Globus pallidus (tissue), 1 donor: ENCODE measurements at places on chromosomes 4 and X.

GRCh38 chr4:40923316-40924095 is 173.8 kb downstream of the NSUN7 start:
- DNase-seq = peak; percentile 86

DNA sequence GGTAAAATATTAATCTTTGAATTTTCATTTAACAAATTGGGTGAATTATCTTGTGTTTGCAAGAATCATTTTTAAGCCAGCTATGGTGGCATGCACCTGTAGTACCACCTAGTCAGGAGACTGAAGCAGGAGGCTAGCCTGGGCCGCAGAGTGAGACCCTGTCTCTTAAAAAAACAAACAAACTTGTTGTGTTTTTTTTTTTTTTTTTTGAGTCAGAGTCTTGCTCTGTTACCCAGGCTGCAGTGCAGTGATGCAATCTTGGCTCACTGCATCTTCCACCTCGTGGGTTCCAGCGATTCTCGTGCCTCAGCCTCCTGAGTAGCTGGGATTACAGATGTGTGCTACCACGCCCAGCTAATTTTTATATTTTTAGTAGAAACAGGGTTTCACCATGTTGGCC is 2.2 kb downstream of the TXLNG start:
- no peak for DNase-seq

DNA sequence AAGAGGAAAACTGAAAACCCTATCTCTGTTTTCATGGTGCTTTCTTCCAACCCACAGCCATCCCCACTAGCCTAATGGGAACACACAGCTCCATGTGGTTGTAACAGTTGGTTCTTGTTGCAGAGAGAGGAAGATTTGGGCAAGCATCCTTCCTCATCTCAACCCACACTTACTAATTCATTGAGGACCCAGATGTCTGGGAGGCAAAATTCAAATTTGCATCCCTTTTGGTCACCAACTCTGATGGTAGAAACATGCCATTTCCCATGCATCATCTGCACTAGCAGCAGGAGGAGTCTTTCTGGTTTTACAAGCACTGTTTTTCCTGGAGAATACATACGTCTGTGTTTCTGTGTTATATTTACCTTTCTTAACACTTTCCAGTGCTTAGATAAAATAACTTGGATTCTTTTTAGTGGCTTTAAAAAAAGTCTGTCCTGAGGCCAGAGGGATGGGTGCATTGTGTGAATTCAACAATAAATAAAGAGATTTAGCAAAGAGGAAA is 301.0 kb downstream of the KCTD8 start:
- no peak for DNase-seq

DNA sequence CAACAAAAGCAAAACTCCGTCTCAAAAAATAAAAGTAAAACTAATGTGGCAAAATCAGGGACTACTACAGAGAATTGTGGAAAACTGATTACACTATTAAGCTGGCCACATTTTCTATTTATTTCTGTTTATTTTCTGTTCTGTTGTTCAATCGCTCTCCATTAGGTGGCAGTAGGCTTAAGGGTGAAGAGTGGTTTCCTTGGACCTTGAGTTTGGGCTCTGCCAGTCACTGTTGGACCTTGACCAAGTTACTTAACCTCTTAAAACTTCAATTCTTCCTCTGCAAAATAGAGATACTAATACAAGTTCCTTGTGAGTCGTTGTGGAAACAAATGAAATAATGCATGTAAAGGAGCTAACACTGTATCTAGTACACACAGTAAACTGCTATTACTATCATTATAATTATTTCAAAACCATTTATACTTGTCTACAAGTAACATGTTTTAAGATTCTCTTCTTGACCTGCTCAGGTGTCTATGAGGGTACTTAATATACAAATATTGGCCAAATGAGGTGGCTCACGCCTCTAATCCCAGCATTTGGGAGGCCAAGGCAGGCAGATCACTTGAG is 15.2 kb downstream of the HSD17B11 start:
- DNase-seq = peak; percentile 69

- DNase-seq = no peak
These were observed 102.8 kb upstream of the MXRA5 start for GRCh38 chrX:3449287-3449686.

DNA sequence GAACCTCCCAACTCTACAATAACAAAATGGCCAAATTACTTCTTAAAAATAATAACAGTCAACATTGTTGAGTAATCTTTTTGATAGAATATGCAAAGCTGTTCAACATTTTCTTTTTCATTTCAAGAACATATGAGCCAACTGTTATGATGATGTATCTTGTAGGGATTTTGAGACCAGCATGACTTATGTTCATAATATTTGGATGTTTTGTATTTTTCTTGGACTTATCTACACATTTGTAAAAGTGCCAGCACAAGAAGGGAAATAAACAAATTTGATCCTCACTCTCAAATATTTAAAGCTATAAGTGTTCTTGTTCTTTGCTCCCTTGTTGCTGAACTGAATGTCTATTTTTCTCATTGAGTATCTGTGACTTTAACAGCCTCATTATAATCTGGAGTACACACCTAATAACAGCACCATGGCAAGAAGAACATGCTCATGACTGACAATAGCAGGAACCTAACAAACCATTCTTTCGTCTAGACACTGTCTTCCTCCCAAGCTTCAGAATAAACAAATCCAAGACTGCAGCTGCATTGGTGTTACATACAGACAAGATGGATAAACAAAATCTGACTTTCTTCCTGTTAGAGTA is 1049.7 kb downstream of the FAT4 start:
- DNase-seq = no peak

DNA sequence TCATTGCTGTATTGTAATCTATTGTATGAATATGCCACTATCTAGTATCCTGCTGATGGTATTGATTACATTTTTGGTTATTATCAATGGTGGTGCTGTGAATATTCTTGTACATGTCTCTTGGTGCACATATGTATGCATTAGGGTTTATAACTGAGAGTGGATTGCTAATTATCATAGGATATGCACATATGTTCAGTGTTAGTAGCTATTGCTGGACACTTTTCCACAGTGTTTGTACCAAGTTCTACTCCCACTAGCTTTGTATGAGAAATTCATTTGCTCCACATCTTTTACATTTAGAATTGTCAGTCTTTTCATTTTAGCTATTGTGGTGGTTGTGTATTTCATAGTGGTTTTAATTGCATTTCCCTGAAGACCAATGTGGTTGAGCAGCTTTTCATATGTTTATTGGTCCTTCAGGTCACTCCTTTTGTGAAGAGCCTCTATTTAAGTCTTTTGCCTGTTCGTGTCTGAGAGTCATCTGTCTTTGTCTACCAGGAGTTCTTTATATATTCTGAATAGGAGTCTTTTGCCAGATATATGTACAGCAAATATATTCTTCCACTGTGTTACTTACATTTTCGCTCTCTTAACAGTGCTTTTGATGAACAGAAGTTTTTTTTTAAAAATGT is 87.1 kb downstream of the TBC1D19 start:
- DNase-seq = no peak

DNA sequence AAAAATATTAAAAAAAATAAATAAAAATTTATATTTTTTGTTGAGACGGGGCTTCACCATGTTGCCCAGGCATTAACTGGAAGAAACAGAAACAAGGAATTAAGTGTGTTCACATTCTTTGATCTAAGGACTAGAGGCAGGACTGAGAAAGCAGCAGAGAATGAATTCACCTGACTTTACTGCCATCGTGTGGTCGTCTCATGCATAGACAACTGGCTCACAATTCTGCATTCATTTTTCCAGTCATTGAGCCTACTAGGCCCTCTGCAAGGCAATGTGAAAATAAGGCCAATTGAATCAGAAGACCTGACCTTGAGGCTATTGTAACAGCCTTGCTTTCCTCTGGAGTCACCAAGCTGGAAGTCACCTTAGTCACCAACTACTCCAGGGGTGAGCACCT is 37.4 kb downstream of the LHFPL1 start:
- DNase-seq = peak; percentile 38

- no peak for DNase-seq
These were observed 633.6 kb downstream of the PCDH18 start for GRCh38 chr4:136898590-136899248.

DNA sequence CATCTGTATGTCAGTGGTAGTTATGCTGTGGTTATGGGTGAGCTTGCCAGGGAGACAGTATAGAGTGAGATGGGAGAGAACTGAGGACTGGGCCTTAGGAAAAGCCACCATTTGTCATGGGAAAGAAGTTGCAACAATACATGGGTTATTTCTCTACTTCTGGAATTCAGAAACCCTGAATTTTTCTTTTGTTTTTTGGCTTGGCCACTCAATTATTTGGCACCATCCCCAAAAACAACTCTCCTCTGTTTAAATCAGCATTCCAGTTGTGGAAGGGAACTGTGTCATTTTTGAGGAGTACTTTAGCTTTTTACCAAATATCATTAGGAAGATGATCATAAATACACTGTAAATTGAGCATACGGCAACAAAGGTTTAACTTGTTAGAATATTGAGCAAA is 41.1 kb upstream of the ACSL4 start:
- DNase-seq = no peak

- no peak for DNase-seq
These were observed 414.8 kb downstream of the OPHN1 start for GRCh38 chrX:68018248-68019203.

- no peak for DNase-seq
These were observed 35.1 kb downstream of the FHL1 start for GRCh38 chrX:136182414-136182813.

DNA sequence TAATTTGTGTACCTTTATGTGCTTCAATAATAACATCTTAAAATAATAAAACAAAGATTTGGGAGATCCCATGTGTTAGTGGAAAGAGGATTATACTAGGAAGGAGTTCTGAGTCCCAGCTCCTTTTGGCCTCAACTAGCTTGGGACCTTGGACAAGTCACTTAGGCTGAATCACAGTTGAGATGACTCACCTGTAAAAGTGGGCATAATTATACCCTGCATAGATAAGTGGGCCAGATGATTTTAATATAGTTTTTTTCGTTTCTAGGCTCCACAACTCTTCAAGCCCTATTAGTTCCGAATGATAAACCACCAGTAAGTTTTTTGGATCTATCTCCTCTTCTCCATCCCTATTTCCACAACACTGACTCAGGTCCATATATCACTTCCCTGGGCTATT is 131.8 kb downstream of the ENOX2 start:
- DNase-seq = no peak

- DNase-seq = no peak
These were observed 65.0 kb upstream of the DDX60 start for GRCh38 chr4:168383510-168383909.

DNA sequence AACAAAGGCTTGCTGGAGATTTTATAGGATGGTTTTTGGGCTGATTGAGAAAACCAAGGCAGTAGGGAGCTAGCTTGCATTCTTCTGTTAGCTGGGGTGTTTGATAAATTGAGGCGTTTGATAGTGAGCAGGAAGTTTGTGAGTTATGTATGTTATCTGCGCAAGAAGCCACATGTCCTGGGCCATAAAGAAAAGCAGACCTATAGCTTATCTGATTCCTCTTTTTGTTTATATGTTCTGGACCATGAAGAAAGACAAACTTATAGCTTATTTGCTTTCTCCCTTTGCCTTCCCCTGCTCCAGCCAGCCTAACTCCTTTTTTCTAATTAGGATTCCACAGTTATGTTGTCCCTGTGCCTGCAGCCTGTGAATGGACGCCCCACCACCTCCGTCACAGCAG is 9.2 kb downstream of the HNRNPH2 start:
- no peak for DNase-seq

- peak; percentile 57 for DNase-seq
These were observed 363.3 kb upstream of the MAGEB2 start for GRCh38 chrX:29851857-29852605.
